ENCODE measurements at places on chromosomes 3 and 15.

- DNase-seq, result peak; percentile 31
Measured at GRCh38 chr3:43105596-43106292, at the start of gene POMGNT2. Gene POMGNT2 (minus strand): TSS chr3:43106079. CDS start chr3:43081431, 24,648 bp downstream.

DNA sequence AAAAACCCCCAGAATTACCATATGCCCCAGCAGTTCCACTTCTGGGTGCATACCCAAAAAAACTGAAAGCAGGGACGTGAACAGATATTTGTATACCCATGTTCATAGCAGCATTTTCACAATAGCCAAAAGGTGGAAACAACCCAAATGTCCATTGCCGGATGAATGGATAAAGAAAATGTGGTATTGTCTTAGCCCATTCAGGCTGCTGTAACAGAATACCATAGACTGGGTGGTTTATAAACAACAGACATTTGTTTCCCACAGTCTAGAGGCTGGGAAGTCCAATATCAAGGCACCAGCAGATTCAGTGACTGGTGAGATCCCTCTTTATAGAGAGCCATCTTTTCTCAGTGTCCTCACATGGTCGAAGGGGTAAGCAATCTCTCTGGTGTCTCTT lies 182.1 kb upstream of the ANKRD28 start:
- DNase-seq, result no peak

GRCh38 chr15:90205886-90206285 lies 4.8 kb downstream of the SEMA4B start:
- no peak for DNase-seq

GRCh38 chr15:38012894-38013293 lies 78.5 kb downstream of the TMCO5A start:
- DNase-seq, result no peak

DNA sequence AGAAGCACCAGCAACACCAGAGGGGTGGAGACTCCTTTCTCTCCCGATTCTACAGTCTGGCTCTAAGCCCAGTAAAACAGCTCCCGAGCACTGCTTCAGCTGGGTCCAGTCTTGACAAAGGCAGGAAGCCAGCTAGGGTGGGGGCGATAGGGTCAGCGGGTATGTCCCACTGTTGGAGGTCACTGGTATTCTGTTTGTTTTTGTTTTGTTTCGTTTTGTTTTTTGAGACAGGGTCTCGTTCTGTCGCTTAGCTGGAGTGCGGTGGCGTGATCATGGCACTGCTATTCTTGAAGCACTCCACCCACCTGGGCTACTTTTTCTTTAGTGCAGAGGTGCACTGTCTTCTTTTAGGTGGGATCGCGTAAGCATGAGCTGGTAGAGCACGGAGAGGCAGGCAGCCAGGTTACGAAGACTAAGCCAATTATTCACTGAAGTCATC lies 16.3 kb downstream of the GCSAM start:
- DNase-seq, result no peak

DNA sequence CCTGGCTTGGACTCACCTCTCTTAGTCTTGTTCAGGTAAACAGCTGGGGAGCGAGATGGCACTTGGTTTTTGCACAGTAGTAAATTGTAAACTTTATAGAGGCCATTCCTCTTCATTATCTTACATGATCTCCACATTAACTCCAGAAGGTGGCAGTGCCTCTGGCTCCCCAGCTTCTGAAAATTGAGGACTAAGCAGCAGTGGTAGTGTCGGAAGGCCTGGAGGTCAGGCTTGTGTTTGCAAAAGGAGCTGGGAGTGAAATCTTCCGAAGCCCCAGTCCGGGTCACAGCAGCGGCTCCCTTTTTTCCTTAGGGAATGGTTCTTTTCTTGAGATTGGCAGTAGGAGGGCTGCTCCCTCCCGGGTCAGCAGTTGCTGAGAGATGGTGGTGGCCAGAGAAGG lies 85.7 kb downstream of the FNDC3B start:
- DNase-seq, result peak; percentile 17

GRCh38 chr15:28110481-28110881 lies 11.4 kb upstream of the OCA2 start:
- DNase-seq, result peak; percentile 78

- DNase-seq, result no peak
Measured at GRCh38 chr3:23202203-23202920, 765 bp upstream of the UBE2E2 start.
